ENCODE measurements at places on chromosomes 3 and 15.

DNA sequence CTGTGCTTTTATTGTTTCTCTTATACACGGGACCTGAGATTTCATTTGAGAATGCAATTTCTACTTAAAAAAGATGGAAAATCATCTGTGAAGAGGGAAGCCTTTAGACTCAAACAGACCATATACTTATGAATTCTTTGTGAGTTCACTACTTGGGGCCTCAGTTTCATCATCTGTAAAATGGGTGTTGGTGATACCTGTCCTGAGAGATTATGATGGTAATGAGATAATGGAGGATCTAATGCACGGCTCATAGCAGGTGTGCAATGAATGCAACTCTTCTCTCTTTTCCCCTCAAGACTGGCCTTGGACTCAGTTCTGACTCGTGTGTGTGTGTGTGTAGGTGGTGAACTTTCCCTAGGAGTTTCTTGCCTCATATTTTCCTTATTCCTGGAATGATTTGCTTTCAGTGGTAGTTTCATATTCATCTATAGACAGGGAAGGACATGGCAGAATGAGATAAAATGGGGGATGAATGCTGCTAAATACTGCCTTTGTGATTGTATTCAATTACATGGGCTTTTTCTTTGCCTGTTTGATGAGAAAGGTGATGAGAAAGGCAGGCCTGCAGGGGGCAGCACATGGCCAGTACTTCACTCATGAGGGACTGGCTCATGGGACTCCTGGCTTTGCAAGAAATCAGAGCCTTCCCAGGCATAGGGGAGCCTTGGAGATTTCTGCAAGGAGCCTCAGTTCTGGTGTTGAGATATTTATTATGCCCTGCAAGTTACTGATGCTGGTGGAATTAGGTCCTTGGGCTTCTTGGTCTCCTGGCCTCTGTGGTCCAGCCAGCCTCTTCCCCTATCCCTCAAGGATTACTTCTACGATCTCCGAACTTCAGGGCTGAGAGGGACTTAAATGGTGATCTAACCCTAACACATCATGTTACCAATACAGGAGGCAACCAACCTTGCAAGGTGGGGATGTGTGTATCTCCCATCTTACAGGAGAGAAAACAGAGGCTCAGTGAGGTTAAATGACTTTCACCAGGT, 70.7 kb downstream of the RPLP1 start:
- peak; percentile 14 for DNase-seq

DNA sequence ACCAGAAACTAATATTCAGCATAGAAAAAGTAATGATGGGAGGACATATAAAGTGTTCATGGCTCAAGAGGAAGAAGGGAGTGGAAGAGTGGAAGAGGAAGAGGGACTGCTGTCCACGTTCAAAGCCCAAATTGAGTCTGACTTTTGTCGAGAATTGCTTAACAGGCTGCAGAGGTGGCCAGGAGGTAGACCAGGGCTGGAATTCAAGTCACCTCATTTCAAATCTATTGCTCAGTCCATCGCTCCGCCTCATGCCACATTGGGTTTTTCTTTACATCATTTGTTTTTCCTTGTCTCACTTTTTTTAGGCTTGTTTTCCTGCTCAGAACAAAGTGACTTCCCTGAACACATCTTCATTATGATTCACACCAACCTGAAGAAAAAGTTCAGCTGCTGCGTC, 97.0 kb downstream of the RPL39L start:
- DNase-seq: no peak

DNA sequence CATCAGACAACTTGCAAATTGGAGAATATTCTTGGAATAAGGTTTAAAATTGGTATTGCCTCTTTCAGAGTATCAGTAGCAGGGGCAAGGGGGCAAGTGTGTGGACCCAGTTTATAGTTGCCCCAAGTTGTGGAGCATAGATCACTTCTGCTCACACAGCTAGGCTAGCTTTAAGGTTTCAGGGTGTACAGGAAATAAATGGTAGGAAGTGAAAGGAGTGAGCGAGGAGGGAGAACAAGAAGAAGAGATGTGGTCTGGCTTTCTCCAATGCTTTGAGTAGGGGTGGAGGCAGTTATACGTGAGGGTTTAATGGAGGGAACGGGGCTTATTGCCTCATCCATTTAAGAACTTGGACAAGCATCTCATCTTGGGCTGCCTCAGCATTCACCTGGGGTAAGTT, 290.0 kb upstream of the CFAP20DC start:
- DNase-seq: no peak

DNA sequence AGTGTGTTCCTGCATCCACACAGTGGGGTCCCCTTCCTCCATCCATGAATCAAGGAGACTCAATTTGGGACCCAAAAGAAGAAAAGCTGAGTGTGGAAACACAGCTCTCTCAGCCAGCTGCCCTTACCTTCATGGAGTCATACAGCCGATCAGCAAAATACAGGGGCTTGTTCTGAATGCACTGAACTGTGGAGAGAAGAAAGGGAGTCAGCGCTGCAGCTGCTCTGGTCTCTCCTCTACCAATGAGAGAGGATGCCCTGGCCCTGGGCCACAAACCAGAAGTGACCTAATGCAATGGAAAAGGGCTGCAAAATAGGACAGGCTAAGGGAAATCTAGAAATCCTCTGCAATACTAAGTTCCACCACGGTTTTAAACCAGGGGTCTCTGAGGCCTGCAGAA, 46.7 kb downstream of the ANXA2 start:
- DNase-seq: no peak

DNA sequence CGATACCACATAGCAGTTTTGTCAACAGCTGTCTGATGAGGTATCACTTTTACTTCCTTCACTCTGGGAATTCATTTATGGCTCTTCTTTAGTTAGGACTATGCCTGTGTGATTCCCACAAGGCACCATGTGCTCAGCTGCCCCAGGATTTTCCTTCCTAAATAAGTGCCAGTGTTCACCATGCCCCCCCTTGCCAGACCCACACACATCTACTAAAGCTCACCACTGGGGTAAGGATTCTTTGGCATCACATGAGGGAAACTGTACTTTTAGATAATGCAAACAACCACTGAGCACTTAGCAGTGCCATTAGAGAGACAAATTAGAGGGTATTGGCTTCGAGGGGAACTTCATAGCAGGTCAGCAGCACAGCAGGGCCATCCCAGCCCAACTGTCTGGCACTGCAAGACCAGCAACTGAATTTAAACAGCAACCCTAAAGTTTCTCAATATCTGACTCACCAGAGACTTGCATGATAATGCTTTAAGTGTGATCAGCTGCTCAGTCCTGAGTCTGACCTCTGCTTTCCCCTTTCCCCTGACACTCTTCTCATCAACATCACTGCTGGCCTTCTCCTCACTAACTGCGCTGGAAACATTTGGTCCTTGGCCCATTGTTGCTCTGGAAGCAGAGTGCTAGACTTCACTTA, 114.3 kb downstream of the STAC start:
- no peak for DNase-seq

DNA sequence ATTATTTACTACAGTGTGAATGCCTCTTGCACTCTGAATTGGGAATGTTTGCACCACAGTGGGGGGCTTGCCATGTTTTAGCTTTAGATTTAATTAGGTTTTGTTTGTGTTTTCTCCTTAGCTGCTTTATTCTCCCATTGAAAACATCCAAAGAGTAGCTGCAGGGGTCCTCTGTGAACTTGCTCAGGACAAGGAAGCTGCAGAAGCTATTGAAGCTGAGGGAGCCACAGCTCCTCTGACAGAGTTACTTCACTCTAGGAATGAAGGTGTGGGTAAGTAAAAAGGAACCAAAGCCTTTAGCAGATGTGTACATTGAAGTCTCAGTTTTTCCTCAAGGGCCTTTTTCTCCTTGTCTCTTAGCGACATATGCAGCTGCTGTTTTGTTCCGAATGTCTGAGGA, 36.9 kb downstream of the CTNNB1 start:
- no peak for DNase-seq

GRCh38 chr3:30644615-30645014, 38.2 kb downstream of the TGFBR2 start:
- DNase-seq: no peak

- DNase-seq: no peak
Observed at GRCh38 chr3:194664857-194665256, 7.1 kb downstream of the LSG1 start.

DNA sequence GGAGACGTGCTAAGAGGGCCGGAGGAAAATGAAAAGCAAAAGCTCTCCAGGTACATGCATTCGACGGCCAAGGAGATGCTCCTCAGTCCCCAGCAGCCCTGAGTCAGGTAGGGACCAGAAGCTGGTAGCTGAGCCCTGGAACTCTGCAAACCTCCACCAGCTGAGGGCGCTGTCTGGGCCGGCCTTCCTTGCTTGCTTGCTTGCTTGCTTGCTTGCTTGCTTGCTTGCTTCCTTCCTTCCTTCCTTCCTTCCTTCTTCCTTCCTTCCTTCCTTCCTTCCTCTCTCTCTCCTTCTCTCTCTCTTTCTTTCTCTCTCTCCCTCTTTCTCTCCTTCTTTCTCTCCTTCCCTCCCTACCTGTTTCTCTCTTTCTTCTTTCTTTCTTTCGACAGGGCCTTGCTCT, 94.6 kb upstream of the RASGRF1 start:
- DNase-seq: no peak

DNA sequence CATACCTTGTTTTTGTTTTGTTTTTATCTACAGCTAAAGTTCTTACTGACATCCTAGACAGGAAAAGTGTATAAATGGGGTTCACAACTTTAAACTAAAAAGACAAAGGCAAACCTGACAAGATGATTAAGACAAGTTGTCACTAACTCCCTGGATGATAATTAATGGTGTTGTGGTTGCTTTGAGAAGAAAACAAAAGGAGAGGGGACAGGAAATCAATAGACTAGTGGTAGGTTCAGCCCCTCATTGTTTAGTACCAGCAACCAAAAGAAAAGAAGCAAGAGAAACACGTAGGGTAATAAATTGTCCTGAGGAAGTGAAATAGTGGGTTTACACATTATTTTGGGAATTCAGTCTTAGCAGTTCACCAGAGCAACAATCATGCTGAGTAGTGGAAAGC, 78.8 kb downstream of the BFSP2 start:
- DNase-seq: no peak

GRCh38 chr3:55720614-55721013, 233.5 kb upstream of the WNT5A start:
- no peak for DNase-seq

DNA sequence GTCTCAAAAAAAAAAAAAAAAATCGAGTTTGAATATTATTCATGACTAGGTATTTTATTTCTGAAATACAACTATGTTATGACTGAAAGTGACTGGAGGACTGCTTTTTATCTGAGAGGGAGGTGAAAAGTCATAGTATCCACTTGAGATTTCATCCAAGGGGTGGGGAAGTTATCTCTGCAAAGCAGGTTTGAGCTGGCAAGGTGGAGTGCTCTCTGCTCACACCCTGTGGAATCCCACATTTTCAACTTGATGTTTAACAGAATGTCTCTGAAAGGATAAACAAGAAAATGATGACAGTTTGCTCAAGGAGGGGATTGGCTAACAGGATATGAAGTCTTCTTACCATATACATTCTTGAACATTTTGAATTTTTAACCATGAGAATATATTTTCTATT, 27.3 kb upstream of the SEC62 start:
- no peak for DNase-seq

DNA sequence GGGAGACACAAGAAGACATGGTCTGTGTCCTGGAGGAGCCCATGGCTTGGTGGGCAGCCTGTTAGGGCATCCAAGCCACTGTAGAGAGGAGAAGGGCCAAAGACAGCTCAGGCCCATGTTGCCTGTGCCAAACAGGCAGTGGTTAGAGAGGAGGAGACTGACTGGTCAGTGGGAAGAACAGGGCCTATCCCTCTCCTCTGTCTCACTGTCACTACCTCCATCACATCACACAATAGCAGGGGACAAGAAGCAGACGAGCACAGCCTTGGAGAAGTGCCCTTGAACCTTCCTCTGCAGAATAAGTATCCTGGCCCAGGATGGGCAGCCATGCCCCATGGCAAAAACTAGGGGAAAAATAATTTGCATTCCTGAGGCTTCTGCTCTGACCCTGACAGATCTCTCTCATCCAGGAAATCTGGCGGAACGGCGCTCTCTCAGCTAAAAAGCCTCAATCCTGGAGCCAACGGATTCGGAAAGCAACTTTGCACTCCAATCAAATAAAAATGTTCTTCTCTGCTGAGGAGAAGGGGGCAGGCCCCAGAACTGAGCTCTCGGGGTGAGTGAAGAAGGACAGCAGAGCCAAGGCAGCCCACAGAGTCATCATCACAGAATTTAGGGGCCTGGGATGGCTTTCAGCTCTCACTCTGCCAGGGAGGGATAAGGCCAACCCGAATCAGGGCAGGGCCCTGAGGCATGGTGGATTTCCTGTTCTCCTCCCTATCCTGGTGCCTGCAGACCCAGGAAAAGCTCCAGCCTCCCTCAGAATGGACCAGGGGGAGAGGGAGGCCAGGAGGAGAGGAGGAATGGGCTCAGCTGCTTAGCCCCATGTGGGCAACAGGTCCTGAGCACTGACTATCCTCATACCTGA, 1.6 kb downstream of the SHF start:
- no peak for DNase-seq

DNA sequence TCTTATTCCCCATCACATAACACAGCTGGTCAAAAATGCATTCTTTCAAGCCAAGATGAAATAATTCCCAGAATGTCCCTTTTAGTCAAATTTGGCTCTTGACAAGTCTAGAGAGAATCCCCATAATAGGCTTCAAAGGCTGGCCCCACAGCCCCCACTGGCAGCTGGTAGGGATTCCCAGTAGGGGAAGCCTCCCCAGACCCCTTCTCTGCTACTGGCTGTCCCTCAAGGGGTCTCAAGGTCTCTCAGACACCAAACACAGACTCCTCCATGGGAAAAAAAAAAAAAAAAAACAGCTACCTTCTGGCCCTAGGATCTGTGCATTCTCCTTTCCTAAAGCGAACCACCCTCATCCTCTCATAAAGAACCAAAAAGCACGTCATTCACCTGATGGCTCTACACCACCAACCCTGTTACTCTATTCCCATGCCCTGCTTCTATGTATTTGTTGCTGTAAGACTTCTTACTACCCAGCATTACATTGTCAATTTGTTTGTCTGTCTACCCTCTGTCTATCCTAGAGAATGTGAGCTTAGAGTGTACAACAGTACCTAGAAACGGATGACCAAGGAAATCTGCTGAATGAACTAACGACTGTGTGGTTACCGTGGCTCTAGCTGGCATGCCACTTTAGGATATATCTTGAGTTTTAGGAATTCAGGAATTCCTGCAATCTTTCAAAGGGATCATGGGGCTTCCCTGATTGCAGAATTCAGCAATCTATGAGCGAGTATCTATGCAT, 164.1 kb upstream of the NSMCE3 start:
- no peak for DNase-seq

- DNase-seq: no peak
Observed at GRCh38 chr3:171615281-171615680, 155.1 kb upstream of the TNIK start.

DNA sequence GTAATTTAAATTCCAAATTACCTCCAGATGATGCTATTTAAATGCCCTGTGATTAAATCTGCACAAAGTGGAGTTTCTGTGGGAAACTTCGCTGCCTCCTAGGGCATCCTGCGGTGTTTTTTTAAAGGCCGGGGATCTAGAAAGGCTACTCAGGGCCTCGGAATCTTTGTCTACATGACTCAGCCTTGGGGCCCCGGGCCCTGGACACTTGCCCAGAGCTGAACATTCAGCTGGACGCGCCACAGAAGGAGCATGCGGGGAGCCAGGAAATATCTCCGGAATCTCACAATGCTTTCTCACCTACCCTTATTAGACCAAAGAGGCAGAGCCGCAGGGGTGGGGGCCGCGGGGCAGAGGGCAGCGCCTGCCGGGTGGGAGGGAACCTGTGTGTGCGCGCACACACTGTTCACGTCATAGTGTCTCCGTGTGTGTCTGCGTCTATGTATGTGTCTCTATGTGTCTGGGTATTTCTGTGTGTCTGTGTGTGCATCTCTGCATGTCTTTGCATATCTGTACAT, 145.5 kb upstream of the TPM1 start:
- no peak for DNase-seq
